Lung microvascular endothelial cell (primary cell): ENCODE measurements at places on chromosomes 7 and 10. TPM values are rescaled to one million over a fixed set of nuclear protein-coding genes. Genes with fewer than 3 reads are reported as not detected.

DNA sequence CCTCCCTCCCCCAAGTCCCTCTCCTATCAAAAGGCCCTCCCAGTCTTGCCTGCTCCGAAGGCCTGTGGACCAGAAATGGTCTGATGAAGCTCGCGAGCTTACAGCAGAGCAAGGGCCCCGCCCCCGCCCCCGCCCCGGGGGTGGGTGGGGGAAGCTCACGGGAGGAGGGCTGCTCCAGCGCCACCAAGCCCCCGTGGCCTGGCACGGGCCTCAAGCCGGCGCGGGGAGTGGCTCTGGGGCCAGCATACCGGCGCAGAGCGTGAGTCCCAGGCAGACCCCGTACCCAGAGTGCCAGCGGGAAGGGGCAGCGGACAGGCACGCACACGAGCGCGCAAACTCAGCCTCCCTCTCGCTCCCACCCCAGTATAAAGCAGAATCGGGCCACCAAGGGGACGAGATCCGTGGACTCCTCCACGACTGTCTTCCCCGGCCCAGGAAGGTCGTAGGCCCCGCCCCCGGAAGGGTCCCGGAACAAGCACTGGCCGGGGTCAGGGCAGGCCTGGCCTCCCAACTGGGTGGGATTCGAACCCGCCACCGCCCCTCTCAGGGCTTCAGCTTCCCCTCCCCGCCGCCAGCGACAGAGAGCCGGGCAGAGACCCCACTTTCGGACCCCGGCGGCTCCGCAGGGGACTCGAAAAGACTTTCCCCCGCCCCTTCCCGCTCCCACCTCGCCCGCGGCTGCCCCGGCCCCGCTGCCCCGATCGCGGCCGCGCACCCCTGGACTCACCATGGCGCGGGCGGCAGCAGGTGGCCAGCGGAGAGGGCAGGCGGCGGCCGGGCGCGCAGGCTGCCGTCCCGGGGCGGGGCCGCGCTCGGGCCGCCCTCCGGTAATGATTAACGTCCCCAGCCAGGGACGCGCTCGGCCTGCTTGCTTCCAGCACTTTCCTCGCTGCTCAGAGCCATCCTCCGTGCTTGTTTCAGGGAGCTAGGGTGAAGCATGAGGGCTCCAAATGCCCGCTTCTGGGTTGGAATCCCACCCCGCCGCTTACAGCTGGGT lies at the start of gene PCBD1:
Gene PCBD1, minus strand, starts transcription at position 762 of the 997 bp plus-strand sequence. Its CDS starts 32 bp downstream, at position 730.
- DNase-seq, result peak; percentile 87

GRCh38 chr7:132703742-132704141 lies 127.5 kb upstream of the PLXNA4 start:
- no peak for DNase-seq

DNA sequence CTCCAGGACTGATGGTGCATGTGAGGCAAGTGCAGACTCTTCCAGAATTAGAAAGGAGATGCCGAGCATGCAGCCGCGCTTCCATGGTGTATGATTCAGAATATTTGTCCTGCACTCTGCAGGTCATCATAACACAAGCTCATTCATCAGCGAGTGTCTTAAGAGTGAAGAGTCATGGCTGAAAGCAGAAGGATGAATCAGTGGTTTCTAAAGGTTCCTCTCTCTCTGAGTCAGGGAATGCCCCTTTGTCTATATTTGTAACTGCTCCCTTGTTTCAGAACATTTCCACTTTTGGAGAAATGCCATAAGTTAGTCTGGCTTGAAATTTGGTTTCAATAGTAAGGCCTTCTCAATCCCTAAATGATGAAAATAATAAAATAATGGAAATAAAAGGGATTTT lies 52.3 kb downstream of the HECW1 start:
- peak; percentile 79 for DNase-seq

- DNase-seq, result no peak
These were observed 86.8 kb upstream of the ANKRD1 start for GRCh38 chr10:91007655-91008054.

GRCh38 chr10:79260811-79261740 lies 86.2 kb upstream of the PPIF start:
- DNase-seq, result no peak

- DNase-seq, result peak; percentile 82
These were observed 31.3 kb downstream of the PLAC9 start for GRCh38 chr10:80163741-80164341.

DNA sequence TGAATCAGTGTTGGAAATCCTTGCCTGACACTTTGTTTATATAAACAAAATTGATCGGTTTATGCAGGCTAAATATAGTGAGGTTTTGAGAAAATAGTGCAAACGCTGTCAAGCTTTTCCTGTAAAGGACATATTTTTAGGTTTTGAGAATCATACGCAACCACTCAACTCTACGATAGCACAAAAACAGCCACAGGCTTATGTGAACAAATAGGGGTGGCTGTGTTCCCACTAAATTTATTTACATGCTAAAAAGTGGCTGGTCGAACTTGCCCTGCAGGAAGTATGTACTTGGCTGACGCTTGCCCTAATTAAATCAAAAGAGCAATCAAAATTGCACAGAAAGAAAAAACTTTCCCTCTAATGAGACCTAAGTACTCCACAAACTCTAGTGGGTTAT lies 234.7 kb upstream of the CACNA2D1 start:
- no peak for DNase-seq

GRCh38 chr7:9983048-9983447 lies 990.6 kb upstream of the PHF14 start:
- no peak for DNase-seq

DNA sequence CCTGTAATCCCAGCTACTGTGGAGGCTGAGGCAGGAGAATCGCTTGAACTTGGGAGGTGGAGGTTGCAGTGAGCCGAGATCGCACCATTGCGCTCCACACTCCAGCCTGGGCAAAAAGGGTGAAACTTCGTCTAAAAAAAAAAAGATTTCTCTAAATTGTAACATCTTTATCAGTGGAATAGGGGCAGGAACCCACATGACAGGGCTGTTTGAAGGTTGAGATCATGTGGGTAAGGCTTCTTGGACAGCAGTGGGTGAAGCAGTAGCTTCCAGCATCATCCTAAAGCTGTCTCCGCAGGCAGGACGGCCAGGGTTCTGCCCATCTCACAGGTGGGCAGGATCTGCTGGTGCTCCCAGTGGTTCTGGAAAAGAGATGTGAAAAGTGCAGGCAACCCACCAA lies 37.9 kb upstream of the SEPHS1 start:
- DNase-seq, result no peak

DNA sequence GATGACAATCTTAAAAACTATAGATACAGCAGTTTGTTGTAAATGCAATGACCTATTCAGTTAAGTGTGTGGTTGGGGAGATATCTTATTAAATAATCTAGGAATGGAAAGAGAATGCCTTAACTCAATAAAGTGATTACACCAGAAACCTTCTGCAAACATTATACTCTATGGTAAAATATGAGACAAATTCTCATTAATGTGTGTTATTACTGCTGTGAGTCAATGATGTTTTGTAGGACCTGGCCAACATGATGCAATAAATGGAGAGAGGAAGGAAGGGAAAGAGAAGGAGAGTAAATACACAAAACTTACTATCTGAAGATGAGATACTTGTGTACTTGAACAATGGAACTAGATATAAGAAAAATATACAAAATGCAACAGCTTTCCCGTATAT lies 25.1 kb downstream of the MKX start:
- no peak for DNase-seq

DNA sequence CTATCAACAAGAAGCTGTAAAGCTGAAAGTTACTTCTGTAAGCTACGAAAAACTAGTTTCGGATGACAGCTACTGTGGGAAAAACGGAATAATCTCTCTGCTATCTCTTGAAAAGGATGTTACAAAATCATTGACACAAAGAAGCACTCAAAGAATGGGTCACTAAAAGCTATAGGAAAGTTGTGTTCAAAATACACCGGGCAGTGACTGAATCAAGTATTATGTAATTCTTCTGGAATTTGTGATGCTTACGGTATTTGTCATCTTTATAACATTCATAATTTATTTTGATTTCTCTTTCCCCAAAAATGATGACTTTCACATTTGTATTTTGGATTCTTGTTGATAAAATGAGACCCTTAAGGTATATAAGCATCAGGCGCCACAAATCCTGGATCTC lies 112.1 kb upstream of the KLF6 start:
- DNase-seq, result peak; percentile 87

DNA sequence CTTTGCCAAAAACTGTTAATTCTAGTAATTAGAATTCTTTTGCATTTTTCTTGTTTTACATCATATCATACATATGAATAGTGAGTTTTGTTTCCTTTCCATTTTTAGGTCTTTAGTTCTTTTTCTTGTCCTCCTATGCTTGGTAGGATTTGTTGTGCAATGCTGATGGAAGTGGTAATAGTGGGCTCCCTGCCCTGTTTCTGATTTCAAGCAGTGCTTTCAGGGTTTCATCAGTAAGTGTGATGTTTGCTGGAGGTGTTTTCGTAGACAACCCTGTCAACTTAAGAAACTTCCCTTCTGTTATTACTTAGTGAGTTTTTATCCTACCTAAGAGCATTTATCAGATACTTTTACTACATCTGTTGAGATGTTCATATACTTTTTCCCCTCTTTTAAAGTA lies 50.5 kb downstream of the CSGALNACT2 start:
- no peak for DNase-seq

GRCh38 chr7:2794836-2795636 lies 49.1 kb downstream of the GNA12 start:
- DNase-seq, result no peak

- peak; percentile 45 for DNase-seq
These were observed 82.7 kb upstream of the KLF6 start for GRCh38 chr10:3867454-3868270.

The NSUN5 gene
- total RNA-seq, result 0.60 and 1.7 TPM in 2 replicates

The PIK3AP1 gene
- under 0.01 TPM in 1 of 2 replicates, not detected in the other for total RNA-seq

The PSAP gene
- 493 and 688 TPM in 2 replicates for total RNA-seq

The HDAC9 gene
- total RNA-seq, result 0.79 and 5.0 TPM in 2 replicates

The NACAD gene
- total RNA-seq, result 0.44 and 0.79 TPM in 2 replicates

The PTER gene
- total RNA-seq, result 3.2 and 6.8 TPM in 2 replicates
